ENCODE measurements at places on chromosomes 1 and 21. TPM values are rescaled to one million over a fixed set of nuclear protein-coding genes. Genes with fewer than 3 reads are reported as not detected.

The SEC16B gene
- total RNA-seq: 2.7 TPM

The WNT9A gene
- 1.4 TPM for total RNA-seq

The ERICH3 gene
- total RNA-seq: not detected

The SLC37A1 gene
- 44.2 TPM for total RNA-seq

The DMRTA2 gene
- not detected for total RNA-seq

The ATAD3C gene
- 7.3 TPM for total RNA-seq

The MDM4 gene
- 66.9 TPM for total RNA-seq

The ADGRL2 gene
- total RNA-seq: 54.0 TPM

The SCNM1 gene
- total RNA-seq: 39.5 TPM

The RNASEL gene
- total RNA-seq: 10.7 TPM

The OR2T33 gene
- not detected for total RNA-seq

The PIGP gene
- total RNA-seq: 18.0 TPM

The EIF4G3 gene
- 28.3 TPM for total RNA-seq

The KPRP gene
- total RNA-seq: not detected

The NADK gene
- 64.5 TPM for total RNA-seq

The FAM72B gene
- 0.46 TPM for total RNA-seq
